ENCODE measurements at places on chromosomes 5 and 9.
A peak's percentile ranks its signal among the peaks of the same experiment; 100 is the strongest.

DNA sequence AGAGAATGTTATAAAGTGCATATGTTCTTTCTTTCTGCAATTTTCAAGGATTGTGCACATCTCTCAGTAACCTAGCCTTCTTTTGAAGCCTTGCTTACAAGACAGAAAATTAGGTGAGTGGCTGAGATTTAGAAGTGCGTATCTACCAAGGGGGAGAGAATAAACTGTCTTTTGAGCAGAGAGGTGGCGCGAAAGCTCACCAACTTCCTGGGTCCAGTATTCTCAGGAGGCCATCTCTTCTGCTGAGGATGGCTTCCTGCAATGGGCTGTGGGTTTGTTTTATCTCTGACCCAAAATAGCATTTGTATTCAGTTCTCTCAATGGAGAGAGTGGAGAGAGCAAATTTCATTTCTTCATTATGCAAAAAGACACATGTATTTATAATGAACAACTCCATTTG lies 75.4 kb upstream of the RPS23 start:
- no peak for DNase-seq

- DNase-seq = no peak
These were observed 52.1 kb downstream of the PPIC start for GRCh38 chr5:122984425-122984824.

DNA sequence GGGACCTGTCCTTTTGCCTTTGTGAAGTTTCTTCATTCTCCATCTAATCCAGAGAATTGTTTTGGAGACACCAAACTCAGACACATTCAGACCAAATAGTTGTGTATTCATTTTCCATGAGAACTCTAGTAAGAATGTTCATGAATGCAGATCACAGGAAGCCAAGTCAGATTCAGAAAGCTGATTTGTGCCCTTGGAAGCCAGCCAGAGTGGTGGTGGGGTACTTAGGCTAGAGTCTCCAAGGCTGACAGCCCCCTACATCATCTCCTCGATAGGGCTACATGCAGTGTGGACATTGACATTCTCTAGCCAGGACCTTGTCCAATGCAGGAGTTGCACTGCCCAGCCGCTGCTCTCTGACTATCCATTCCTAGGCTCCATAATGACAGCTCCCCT lies 137.6 kb downstream of the UGCG start:
- DNase-seq = no peak

DNA sequence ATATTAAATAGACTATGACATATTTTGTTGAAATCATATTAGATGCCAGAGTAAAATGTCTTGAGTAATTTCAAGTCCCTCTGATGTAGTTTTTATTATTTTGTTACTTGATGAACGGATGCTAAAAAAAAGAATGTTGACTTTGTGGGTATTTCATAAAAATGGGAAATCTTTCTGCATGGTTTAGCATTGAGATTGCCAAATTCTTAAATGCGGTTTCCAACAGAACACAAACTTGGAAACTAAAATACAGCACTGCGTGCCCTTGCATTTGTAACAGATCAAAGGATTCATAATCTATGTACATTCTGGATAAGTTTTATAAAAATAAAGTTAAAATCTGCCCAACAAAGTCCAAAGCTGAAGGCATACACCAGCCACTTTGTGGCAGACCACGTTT lies 425.5 kb upstream of the DAB2 start:
- DNase-seq = no peak

GRCh38 chr5:157266286-157267007 lies 524 bp downstream of the CYFIP2 start:
- peak; percentile 10 for DNase-seq

GRCh38 chr5:132525299-132525724 lies 18.0 kb downstream of the IL5 start:
- no peak for DNase-seq

GRCh38 chr9:80359291-80359690 lies 787.5 kb downstream of the TLE4 start:
- no peak for DNase-seq

DNA sequence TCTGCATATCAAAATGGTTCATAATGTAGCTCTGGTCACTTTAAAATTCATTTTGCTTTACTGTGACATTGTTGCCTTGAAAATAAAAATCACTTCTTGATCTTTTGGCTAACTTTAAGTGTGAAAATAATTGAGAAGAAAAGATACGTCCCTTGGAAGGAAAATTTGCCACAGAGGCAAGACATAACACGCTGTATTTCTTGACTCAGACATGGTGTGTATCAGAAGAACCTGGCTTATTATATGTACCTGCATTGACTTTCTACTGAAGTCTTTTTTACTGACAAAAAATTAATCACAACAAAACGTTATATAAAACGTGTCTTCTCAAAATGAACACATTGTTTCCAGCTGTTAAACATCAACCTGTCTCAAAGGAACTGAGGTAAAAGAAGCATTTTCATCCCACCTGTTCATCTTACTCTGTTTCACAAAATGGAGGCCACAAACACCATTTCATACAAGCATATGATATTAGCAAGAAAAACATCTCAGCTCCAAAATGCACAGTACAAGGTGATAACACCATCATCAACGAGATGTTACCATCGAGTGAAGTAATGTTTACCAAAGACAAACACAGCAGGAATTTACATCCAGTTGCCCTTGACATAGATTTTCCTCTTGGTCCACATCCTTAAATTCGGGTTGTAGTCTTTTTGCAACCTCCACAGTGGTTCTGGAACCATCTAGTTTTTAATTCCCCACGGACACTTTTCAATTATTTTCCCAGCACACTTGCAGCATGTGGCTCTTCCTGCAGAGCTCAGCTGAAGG lies 179.9 kb downstream of the GLIS3 start:
- no peak for DNase-seq

GRCh38 chr5:180519098-180519497 lies 24.9 kb downstream of the CNOT6 start:
- no peak for DNase-seq

DNA sequence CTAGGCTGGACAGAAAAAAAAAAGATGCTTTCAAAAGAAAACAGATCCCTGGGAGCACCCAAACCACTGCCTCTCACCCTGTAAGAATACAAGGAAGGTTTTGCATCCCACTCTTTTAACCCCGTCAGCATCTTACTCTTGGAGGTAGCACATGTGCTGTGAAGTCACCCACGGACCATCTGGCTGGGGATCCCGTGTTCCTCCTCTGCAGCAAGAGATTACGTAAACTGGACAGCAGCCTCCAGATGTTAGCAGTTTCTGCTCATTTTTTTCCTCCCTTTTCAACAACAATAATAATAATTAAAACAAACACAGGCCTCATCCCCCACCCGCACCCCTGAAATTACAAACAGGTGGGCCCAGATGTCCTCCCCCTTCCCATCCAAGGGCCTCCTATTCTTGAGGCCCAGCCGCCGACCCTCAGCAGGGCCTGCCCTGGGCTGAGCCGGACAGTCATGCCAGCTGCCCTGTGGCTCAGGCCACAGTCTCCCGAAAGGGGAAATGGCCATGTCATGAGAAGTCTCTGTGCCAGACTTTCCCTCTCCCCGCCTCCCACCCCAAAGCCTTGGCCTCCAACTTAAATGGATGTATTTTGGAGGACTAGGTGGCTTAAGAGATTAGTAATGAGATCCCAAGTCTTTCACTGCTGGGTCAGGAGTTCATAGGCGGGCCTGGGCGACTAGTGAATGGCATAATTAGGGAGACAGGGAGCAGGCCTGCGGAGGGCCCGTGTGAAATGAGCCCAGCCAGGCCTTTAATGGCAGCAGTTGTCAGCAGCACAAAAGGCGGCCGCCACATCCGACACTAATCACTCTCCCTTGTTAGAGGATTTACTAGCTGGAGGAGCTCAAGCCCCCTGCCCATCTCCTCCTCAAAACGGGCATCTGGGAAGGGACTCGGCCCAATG lies 165.1 kb downstream of the PAPPA start:
- no peak for DNase-seq

GRCh38 chr5:180133060-180133459 lies 61.5 kb upstream of the RNF130 start:
- no peak for DNase-seq

GRCh38 chr9:89848060-89849040 lies 243.5 kb downstream of the GADD45G start:
- no peak for DNase-seq

- no peak for DNase-seq
These were observed 6.9 kb upstream of the UBAP1 start for GRCh38 chr9:34171753-34172535.

DNA sequence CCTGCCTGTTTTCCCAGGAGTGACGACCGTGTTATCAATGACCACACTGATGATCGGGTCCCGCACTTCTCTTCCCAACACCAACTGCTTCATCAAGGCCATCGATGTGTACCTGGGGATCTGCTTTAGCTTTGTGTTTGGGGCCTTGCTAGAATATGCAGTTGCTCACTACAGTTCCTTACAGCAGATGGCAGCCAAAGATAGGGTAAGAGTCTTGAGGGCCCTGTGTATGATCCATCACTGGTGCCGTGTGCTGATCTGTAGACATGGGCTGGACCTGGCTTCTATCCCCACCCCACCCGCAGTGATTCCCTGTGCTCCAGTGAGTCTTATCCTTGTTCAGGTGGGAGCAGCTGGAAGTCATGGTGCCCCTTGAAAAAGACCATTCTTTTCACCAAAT lies 26.0 kb downstream of the GABRP start:
- no peak for DNase-seq

GRCh38 chr9:124264823-124265233 lies 7.1 kb downstream of the NEK6 start:
- no peak for DNase-seq

GRCh38 chr9:119004618-119004990 lies 364.6 kb downstream of the BRINP1 start:
- no peak for DNase-seq

DNA sequence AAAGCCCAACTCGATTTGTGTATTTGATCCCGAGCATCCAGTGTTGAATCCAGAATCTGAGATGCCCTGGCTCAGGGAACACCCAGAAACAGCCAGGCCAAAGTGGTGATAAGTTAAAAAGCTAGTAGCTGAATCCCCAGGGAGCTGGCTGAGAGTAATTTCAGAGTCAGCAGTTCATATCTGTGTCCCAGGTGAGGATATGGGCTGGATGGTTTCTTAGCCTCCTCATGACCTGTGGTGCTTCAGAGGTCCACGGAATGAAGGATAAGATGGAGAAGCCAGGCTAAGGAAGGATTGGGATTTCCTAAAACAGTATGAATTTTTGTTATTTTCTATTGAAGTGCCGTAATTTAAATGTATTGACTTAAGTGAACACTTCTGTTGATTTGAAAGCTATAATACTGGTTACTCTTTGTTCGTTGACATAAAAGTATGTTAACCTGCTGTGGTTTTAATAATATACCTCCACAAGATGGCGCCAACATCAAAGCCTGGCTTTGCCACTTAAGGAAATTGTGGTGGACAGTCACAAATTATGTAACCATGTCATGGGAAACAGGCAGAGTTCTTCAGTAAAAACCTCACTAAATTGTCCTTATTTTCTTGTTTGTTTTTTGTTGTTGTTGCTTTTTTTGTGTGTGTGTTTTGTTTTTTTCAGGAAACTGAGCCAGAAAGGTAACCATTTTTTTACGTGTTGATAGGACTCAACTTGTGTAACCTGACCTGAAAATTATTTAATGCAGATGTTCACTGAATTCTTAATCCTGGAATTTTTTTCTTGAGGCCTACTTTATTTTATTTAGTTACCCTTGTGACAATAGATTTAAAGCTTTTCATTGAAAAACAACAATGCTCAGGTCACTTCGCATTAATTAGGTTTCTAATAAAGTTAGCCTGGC lies 11.4 kb downstream of the MTAP start:
- no peak for DNase-seq

GRCh38 chr5:31186672-31187267 lies 6.7 kb upstream of the CDH6 start:
- no peak for DNase-seq

GRCh38 chr5:139633295-139634027 lies 14.7 kb upstream of the CXXC5 start:
- no peak for DNase-seq

- no peak for DNase-seq
These were observed 158.7 kb downstream of the FGF1 start for GRCh38 chr5:142527234-142527633.

DNA sequence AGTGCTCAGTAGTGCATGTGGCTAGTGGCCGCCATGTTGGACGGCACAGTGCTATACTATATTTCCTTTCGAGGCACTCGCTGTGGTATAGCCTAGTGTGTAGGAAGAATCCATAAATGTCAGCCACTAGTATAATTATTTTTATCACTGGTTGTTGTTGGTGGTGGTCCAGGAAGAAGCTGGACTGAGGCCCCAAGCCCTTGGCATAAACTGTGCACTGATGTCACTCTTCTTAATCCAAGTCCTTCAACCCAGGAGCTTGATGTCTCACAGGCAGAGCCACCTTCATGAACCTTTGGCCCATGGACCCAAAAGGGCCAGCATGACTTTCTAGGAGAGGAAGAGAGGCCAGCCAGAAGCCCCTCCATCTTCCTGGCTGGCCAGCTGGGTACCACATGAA lies 32.5 kb upstream of the SYNPO start:
- DNase-seq = no peak

- DNase-seq = no peak
These were observed 20.3 kb downstream of the LPCAT1 start for GRCh38 chr5:1503241-1504068.

DNA sequence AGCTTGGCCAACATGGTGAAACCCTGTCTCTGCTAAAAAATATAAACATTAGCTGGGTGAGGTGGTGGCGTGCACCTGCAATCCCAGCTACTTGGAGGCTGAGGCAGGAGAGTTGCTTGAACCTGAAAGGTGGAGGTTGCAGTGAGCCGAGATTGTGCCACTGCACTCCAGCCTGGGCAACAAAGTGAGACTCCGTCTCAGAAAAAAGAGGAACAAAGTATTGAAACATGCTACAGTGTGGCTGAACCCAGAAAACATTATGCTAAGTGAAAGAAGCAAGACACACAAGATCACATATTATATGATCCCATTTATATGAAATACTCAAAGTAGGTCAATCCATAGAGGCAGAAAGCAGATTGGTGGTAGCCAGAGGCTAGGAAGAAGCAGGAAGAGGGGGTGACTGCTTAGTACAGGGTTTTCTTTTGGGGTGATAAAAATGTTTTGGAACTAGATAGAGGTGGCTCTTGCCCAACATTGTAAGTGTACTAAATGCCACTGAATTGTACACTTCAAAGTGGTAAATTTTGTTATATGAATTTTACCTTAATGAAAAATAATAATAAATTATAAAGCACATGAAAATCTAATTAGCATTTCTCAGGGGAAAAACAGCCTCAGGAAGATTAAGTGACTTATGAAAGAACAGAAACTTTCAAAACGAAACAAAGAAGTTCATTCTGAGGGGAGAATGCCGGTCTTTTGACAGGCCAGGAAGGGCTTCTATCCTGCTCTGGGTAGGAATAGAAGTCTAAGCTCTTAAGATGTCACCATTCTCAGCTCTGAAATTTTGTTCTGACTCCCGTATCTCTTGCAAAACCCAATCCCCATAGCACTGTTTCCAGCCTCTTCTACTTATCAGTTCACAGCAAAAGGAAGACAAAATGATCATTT lies 161.1 kb upstream of the TBCA start:
- DNase-seq = no peak

DNA sequence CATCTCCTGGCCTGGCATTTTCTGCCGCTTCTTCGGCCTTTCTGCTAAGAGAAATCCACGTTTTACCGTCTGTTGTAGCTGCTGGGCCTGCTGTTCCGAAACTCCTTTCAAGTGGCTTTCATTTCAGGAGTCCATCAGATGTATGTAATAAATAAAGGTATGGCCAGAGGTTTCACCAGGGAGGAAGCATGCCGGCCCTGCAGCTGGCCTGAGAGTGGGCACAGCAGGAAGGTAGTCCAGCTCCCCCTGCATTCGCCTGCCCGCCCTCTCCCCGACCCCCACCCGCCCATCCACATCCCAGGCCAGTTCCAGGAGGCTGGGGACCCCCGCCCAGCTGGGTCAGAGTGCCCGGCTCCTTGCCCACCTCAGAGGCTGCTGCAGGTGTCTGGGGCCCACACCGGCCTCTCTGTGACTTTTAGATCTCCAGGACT lies 46.4 kb upstream of the EXOC3 start:
- DNase-seq = no peak
